ENCODE measurements at places on chromosomes 3 and 15.

DNA sequence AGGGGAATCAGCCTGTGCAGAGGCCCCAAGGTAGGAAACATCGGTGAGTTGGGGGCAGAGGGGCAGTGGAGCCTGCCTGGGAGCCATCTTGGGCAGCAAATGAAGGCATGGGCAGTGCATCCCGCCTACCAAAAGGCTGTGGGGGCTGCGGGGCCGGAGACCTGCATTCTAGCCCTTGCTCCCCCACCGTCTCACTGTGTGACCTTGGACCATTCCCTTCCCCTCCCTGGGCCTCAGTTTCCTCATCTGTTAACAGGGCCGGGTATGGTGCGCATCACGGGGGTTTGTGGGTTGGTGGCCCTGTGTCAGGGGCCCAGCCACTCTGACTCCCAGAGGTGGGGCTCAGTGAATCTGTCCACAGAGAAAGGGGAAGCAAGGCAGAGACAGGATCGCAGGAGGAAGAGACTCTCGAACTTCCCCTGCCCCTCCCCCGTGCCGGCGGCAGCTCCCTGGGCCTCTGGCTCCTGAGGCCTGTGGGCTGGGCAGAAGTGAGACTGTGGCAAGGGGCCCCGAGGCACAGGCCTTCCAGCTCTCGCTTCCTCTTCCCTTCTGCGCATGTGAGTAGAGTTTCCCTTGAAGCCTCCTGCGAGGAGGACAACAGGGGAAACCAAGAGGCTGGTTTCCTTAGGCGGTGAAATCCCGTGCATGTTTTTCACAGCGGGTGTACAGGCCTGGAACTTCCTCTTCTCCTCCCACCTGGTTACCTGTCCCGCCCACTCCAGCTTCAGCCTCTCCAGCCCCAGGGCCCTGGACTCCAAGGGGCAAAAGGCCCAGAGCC, 42.9 kb downstream of the IDH2 start:
- peak; percentile 81 for DNase-seq

DNA sequence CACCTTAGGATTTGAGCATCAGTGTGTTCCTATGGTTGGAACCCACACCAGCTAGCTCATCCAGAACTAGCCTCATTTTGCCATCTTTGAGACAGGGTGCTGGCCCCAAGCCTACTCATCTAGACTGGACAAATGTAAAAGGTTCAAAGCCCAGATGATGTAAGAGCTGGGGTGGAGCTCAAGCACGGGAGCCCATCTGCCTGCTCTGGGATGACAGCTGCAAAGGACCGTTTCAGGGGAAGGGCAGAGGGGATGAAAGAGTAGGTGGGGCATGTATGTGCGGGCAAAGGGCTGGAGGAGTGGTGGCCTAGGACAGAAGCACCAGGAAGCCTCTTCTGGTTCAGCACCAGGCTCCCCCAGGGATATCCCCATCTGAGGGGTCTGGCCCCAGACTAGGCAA, 15.8 kb downstream of the CLK3 start:
- no peak for DNase-seq

DNA sequence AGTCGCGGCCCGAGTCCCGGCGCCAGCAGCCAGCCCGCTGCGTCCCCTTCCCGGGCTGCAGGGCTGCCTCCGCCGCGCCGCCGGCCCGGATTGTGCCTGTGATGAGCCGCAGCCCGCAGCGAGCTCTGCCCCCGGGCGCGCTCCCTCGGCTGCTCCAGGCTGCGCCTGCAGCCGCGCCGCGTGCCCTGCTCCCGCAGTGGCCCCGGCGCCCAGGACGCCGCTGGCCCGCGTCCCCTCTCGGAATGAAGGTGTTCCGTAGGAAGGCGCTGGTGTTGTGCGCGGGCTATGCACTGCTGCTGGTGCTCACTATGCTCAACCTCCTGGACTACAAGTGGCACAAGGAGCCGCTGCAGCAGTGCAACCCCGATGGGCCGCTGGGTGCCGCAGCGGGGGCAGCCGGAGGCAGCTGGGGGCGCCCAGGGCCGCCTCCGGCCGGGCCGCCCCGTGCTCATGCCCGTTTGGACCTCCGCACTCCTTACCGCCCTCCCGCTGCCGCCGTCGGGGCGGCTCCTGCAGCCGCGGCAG, 1.2 kb downstream of the CHST2 start:
- peak; percentile 47 for DNase-seq

GRCh38 chr15:89985111-89985510, 16.0 kb upstream of the ZNF710 start:
- DNase-seq: no peak

DNA sequence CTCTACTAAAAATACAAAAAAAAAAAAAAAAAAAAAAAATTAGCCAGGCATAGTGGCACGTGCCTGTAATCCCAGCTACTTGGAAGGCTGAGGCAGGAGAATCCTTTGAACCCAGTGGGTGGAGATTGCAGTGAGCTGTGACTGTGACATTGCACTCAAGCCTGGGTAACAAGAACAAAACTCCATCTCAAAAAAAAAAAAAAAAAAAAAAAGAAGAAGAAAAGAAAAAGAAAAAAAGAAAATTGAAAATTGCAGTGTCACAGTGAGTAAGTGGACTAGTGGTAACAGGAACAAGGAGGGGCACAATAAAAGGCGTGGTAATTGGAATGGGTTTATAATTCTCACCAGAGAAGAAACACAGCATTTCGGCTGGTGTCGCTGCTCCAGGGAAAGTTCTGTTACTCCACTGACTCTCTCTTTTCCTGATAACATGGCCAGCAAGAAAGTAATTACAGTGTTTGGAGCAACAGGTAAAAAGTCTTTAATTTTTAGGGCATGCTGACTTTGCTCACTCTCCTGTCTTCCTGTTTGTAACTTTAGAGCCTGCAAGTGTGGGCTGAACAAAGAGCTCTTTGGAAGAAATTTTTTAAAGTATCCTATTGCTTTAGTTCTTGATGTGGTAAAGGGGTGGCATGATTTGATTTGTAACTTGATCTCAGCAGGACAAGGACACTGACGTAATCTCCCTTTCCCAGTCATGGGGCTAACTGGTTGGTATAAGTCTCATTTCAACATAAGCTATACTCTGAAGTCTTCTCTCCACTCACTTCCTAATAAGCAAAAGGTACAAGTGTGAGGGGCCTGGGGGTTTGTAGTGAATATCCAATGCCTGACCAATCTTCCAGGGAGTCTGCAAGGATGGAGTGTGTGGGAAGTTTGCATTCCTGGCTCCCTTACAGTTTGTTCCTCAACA, 22.1 kb upstream of the TRA2B start:
- DNase-seq: no peak

- DNase-seq: no peak
These were observed 5.1 kb downstream of the HPS3 start for GRCh38 chr3:149134575-149134974.

GRCh38 chr3:44106756-44107155, 134.9 kb upstream of the TOPAZ1 start:
- DNase-seq: no peak

DNA sequence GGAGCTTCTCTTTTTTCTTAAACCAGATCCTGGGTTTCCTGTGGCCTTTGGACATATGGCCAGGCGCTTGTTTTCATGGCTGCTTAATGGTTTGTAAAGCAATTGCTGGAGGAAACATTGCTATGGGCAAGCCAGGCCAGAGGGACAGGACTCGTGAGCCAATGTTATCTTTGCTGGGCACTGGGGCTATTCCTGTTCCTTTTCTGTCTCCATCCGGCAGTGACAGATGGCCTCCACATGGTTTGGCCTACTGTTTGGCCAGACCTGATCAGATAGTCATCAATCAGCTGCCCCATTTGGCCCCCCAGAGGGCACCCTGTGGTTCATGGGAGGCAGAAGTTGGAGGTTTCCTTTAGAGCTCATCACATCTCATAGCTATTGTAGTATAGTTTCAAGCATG, 326.1 kb upstream of the ROPN1 start:
- DNase-seq: no peak

- no peak for DNase-seq
These were observed 21.1 kb upstream of the IQCF6 start for GRCh38 chr3:51799879-51800749.

DNA sequence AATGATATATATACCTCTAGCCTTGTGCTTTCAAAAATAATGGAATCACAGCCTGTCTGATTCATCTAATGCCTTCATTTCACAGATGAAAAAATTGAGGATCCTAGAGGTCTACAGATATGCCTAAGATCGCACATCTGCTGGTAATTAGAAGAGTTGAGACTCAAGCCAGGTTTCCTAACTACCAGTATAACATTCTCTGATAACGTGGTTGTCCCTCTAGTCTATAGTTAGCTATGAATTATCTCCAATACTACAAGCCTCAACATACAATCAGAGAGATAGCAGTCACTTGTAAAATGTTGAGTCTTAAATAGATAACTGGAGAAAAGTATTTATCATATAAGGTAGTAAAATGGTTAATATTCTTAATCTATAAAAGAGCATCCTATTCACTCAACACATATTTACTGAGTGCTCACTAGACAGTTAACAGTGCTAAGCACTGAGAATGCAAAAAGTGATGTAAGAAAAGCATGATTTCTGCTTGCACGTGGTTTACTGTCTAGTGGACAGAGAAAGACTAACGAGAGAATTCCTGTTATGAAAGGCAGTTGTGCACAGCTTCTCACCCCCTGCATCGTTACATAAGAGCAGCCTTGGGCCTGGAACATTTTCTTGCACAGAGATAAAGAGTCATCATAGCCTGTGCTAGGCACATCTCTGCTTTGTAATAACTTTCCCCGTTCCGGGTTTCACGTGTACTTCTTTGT, 4.9 kb upstream of the ENTPD3 start:
- no peak for DNase-seq

DNA sequence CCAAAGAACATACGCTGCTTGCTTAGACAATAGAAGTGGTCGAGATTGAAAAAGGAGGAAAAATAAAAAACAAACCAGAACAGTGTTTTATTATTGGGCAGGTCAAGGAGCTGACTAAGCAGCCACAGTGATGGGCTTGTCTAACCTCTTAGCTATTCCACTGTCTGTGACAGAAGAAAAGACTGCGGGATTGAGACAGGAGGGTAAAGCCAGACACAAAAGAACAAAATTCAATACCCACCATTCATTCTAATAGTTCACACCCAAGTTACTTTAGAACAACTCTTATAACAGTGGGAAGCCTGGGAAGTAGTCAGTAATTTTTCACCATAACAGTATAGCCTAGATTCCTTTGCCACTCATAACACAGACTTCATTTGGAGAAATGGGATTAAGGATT, 435.4 kb downstream of the MFSD1 start:
- no peak for DNase-seq

- DNase-seq: no peak
These were observed 63.5 kb downstream of the BFSP2 start for GRCh38 chr3:133463347-133463860.

GRCh38 chr3:65265942-65266590, 578.3 kb upstream of the ADAMTS9 start:
- no peak for DNase-seq

- no peak for DNase-seq
These were observed 320.9 kb downstream of the MAGI1 start for GRCh38 chr3:65717676-65718346.

- no peak for DNase-seq
These were observed 186.4 kb upstream of the TMC3 start for GRCh38 chr15:81560405-81560804.

GRCh38 chr3:62774221-62774620, 101.0 kb downstream of the CADPS start:
- no peak for DNase-seq

- no peak for DNase-seq
These were observed 669.5 kb downstream of the SQOR start for GRCh38 chr15:46304321-46304720.

- DNase-seq: no peak
These were observed 347.0 kb downstream of the NEK10 start for GRCh38 chr3:27022096-27022761.

GRCh38 chr3:158711886-158712285, 20.4 kb downstream of the RARRES1 start:
- no peak for DNase-seq

GRCh38 chr3:183537295-183537730, 18.2 kb downstream of the KLHL6 start:
- DNase-seq: no peak

GRCh38 chr3:151268267-151269235, 9.8 kb downstream of the P2RY14 start:
- peak; percentile 61 for DNase-seq

All from activated CD4-positive, alpha-beta memory T cell treated with anti-CD3 and anti-CD28 coated beads, Interleukin-2, amount 10 ng/mL, durations not matched to agents 7 days and 5 days (primary cell).